ENCODE measurements at places on chromosomes 1 and 21. TPM values are rescaled to one million over a fixed set of nuclear protein-coding genes. Genes with fewer than 3 reads are reported as not detected.

ORC1 gene
- polyA plus RNA-seq: 6.4 TPM

GRCh38 chr21:17929510-17929909, 110.4 kb upstream of the C21orf91 start:
- H3K27ac ChIP-seq: no peak overlapping the region
- H3K4me3 ChIP-seq: no peak overlapping the region
- no peak for DNase-seq
- no peaks in the 10 kb centered on the region for H3K36me3 ChIP-seq

GRCh38 chr1:178438432-178438831, 58.3 kb downstream of the CLEC20A start:
- H3K4me1 ChIP-seq: no peaks in the 10 kb centered on the region
- no peaks in the 10 kb centered on the region for H3K36me3 ChIP-seq
- no peaks in the 10 kb centered on the region for H3K27me3 ChIP-seq

DNA sequence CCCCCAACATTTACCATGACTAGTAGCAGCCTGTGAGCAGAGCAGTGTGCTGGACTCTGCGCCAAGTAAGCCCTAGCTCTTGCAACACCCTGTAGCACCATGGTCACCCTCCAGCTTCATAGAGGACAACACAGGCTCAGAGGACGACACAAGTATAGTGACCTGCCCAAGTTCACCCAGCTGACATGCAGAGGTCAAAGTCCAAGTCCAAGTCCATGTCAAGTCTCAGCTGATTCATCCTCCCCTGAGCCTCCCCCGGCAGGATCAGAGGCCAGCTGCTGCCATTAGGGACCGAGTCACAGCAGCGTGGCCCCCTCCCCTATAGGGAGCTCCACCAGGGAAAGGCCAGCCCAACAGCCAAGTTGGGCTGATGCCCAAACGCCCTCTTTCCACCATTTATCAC, 15.9 kb downstream of the SDC3 start:
- no peak for DNase-seq
- no peaks in the 10 kb centered on the region for H3K27me3 ChIP-seq
- no peak overlapping the region for H3K27ac ChIP-seq
- no peaks in the 10 kb centered on the region for H3K36me3 ChIP-seq
- no peak overlapping the region for H3K4me3 ChIP-seq

- H3K4me1 ChIP-seq: no peaks in the 10 kb centered on the region
- DNase-seq: no peak
- H3K27me3 ChIP-seq: no peaks in the 10 kb centered on the region
Measured at GRCh38 chr1:75472971-75473603, 137.8 kb downstream of the SLC44A5 start.

SPTA1 gene
- polyA plus RNA-seq: 6.8 TPM

- H3K4me3 ChIP-seq: peak overlapping the region; percentile 31
- no peaks in the 10 kb centered on the region for H3K36me3 ChIP-seq
- no peaks in the 10 kb centered on the region for H3K27me3 ChIP-seq
- H3K27ac ChIP-seq: peak overlapping the region; percentile 65
- H3K4me1 ChIP-seq: peaks cover 7% of the 10 kb centered on the region
Measured at GRCh38 chr1:226526801-226527595, 21.6 kb upstream of the STUM start.

DNA sequence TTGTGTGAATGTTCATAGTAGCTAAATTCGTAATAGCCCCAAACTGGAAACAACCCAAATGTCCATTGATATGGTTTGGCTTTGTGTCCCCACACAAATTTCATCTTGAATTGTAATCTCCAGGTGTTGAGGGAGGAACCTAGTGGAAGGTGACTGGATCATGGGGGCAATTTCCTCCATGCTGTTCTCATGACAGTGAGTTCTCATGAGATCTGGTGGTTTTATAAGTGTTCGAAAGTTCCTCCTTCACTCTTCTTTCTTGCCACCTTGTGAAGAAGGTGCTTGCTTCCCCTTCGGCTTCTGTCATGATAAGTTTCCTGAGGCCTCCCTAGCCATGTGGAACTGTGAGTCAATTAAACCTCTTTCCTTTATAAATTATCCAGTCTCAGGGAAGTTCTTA, 11.3 kb downstream of the UBE2G2 start:
- no peaks in the 10 kb centered on the region for H3K4me1 ChIP-seq
- no peaks in the 10 kb centered on the region for H3K27me3 ChIP-seq
- H3K4me3 ChIP-seq: no peak overlapping the region
- no peak for DNase-seq
- no peaks in the 10 kb centered on the region for H3K36me3 ChIP-seq

DNA sequence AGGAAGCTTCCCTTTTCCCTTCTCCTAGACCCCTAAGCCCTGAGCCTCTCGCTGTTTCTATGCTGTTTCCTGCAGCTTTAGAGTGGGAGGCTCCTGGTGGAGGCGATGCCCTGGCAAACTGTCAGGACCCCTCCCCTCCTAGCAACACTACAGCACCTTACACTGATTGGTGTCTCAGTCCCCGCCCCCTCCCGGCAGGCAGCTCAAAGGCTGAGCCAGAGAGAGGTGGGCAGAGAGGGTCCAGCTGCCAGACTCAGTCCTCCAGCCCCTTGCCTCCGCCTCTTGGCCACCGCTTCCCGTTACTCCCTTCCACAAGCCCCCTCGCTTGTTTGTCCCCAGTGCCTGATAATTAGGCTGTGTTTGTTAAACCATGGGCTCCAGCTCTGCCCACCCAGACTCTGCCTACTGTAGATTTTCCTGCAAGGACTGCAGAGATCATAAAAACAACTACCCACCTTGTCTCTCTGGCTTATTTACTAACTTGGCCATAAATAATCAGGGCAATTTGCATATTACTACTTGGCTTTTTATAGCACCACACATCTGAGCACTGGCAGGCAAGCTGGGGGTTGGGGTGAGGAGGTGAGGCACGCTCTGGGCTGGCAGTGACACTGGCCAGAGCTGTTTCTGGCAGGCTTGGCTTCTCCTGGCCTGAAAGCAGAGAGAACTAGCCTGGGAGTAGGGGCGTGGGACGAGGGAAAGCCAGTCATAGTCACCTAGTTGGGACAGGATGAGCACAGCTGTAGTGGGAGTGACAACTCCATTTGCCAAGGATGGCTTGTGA, 107.5 kb downstream of the CSMD2 start:
- no peak for DNase-seq
- H3K4me1 ChIP-seq: no peaks in the 10 kb centered on the region
- no peak overlapping the region for H3K4me3 ChIP-seq
- H3K27me3 ChIP-seq: no peaks in the 10 kb centered on the region

CD5L gene
- 0.22 TPM for polyA plus RNA-seq

- H3K4me3 ChIP-seq: no peak overlapping the region
- DNase-seq: no peak
- H3K36me3 ChIP-seq: no peaks in the 10 kb centered on the region
Measured at GRCh38 chr1:153803470-153804056, 28.4 kb downstream of the SLC27A3 start.

DNA sequence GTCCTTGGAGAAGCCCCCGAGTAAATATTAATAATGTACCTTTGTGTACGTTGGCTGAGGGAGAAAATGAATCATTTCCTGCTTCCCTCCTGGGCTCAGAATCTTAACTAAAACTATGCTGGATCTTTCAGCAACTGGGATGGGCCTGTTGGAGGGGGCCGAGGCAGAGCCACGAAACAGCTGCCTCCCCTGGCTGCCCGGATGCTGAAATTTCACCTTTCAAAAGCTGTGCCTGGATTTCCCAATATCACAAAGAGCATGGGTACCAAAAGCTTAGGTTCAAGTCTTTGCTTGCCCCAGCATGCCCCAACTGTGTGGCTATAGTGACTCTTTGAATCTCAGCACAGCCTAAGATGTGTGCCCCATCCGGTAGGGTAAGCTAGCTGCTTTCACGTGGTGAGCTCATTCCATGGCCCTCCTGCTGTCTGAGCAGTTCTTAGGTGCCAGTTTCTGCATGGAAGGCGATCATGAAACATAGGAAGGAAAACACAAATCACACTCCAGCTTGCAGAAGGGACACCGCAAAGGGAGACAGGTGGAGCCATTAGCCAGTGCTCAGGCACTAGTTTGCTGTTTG, 473.5 kb downstream of the PTPRU start:
- no peaks in the 10 kb centered on the region for H3K36me3 ChIP-seq
- H3K27me3 ChIP-seq: no peaks in the 10 kb centered on the region
- no peak for DNase-seq
- no peaks in the 10 kb centered on the region for H3K4me1 ChIP-seq

GRCh38 chr21:29657240-29657989, 282.4 kb downstream of the GRIK1 start:
- no peaks in the 10 kb centered on the region for H3K27me3 ChIP-seq
- no peaks in the 10 kb centered on the region for H3K4me1 ChIP-seq
- no peaks in the 10 kb centered on the region for H3K36me3 ChIP-seq
- no peak overlapping the region for H3K4me3 ChIP-seq
- no peak for DNase-seq
- H3K27ac ChIP-seq: no peak overlapping the region

ELF3 gene
- polyA plus RNA-seq: 3.3 TPM

LCE2A gene
- not detected for polyA plus RNA-seq

CD48 gene
- 6.1 TPM for polyA plus RNA-seq

- H3K27ac ChIP-seq: no peak overlapping the region
- H3K27me3 ChIP-seq: no peaks in the 10 kb centered on the region
- no peak overlapping the region for H3K4me3 ChIP-seq
- H3K4me1 ChIP-seq: peaks cover 9% of the 10 kb centered on the region
Measured at GRCh38 chr1:14936815-14937214, 216.7 kb upstream of the TMEM51 start.

- H3K36me3 ChIP-seq: no peaks in the 10 kb centered on the region
- H3K4me1 ChIP-seq: no peaks in the 10 kb centered on the region
- no peak overlapping the region for H3K27ac ChIP-seq
- no peak overlapping the region for H3K4me3 ChIP-seq
- no peak for DNase-seq
- no peaks in the 10 kb centered on the region for H3K27me3 ChIP-seq
Measured at GRCh38 chr21:26652854-26653253, 79.8 kb upstream of the CYYR1 start.

DNA sequence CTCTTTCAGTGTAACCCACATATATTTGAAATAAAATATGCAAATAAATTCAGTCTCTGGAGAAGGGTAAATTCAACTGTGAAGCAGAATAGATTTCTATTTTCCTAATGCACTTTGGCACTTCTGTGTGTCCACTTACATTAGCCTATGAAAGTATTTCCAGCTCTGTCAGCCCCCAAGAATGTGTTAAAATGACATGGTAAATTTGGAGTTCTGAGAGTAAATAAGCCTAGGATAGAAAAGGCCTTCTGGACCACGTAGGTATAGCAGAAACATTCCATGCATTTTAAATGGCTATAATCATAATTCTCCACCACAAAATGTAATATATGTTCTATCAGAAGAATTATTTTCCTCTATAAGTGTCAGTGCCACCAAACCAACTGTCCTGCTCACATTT, 276.2 kb downstream of the NEGR1 start:
- no peak overlapping the region for H3K27ac ChIP-seq
- no peaks in the 10 kb centered on the region for H3K4me1 ChIP-seq
- no peak overlapping the region for H3K4me3 ChIP-seq
- DNase-seq: no peak
- H3K27me3 ChIP-seq: no peaks in the 10 kb centered on the region
- no peaks in the 10 kb centered on the region for H3K36me3 ChIP-seq

GUCA2A gene
- not detected for polyA plus RNA-seq

DIPK1A gene
- 14.7 TPM for polyA plus RNA-seq

- H3K36me3 ChIP-seq: no peaks in the 10 kb centered on the region
- no peak overlapping the region for H3K27ac ChIP-seq
- H3K4me1 ChIP-seq: no peaks in the 10 kb centered on the region
- no peak for DNase-seq
Measured at GRCh38 chr1:201074018-201074417, 38.2 kb downstream of the CACNA1S start.

DNA sequence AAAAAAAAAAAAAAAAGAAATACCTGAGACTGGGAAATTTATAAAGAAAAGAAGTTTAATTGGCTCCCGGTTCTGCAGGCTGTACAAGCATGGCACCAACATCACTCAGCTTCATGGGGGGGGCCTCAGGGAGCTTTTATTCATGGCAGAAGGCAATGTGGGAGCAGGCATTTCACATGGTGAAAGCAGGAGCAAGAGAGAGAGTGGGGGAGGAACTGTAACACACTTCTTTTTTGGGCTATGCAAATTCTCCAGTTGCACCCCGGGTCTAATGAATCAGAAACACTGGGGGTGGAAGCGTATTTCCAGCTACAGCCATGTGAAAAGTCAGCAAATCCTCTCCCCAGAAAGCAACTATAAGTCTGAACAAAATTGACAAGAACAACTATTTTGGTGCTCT, 11.8 kb upstream of the SOD1 start:
- H3K36me3 ChIP-seq: no peaks in the 10 kb centered on the region
- no peaks in the 10 kb centered on the region for H3K4me1 ChIP-seq
- no peak for DNase-seq
- H3K4me3 ChIP-seq: no peak overlapping the region
- H3K27ac ChIP-seq: no peak overlapping the region
- H3K27me3 ChIP-seq: no peaks in the 10 kb centered on the region

GRCh38 chr1:147236959-147237791, 5.3 kb upstream of the CHD1L start:
- no peaks in the 10 kb centered on the region for H3K36me3 ChIP-seq
- no peak for DNase-seq
- H3K4me1 ChIP-seq: no peaks in the 10 kb centered on the region
- no peak overlapping the region for H3K4me3 ChIP-seq
- no peaks in the 10 kb centered on the region for H3K27me3 ChIP-seq

DNA sequence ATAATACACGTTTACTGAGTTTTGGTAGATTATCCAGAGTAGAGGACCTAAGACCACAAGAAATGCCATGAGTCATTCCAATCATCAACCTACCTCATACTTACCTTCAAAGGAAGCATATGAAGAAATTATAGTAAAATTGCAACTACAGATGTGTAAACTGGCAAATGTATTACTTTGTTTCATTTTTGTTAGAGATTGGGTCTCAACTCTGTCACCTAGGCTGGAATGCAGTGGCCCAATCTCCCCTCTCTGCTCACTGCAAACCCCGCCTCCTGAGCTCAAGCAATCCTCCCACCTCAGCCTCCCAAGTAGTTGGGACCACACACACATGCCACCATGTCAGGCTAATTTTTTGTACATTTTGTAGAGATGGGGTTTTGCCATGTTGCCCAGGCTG, 5.2 kb downstream of the TMCO1 start:
- no peak overlapping the region for H3K4me3 ChIP-seq
- DNase-seq: no peak
- H3K36me3 ChIP-seq: no peaks in the 10 kb centered on the region
- H3K4me1 ChIP-seq: peaks cover 5% of the 10 kb centered on the region
- H3K27ac ChIP-seq: no peak overlapping the region
- no peaks in the 10 kb centered on the region for H3K27me3 ChIP-seq

KLHL20 gene
- 35.2 TPM for polyA plus RNA-seq

DNA sequence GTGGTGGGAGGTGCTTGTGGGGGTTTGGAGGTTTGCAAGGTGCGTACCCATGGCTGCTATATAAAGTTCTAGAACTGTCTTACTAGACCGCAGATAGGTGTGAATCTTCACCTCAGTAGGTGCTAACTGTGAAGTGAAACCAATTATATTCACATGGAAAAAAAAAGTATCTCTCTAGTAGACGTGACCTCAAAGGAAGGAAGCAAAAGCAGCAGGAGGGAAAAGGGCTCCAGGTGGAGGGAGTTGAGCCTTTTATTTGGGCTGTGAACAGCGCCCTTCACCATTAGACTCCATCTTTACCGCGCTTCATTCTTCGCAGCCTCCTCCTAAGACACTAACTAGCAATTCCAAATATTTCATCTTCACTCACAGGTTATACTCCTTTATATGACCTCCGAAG, 129.8 kb downstream of the TBX19 start:
- no peaks in the 10 kb centered on the region for H3K27me3 ChIP-seq
- no peak overlapping the region for H3K4me3 ChIP-seq
- no peak for DNase-seq
- H3K36me3 ChIP-seq: no peaks in the 10 kb centered on the region
- no peaks in the 10 kb centered on the region for H3K4me1 ChIP-seq
